ENCODE measurements at places on chromosomes 3 and 15. TPM values are rescaled to one million over a fixed set of nuclear protein-coding genes. Genes with fewer than 3 reads are reported as not detected.

The THAP10 gene
- total RNA-seq, result 7.5 TPM

The PPIP5K1 gene
- total RNA-seq, result 33.1 TPM

The CHRM5 gene
- not detected for total RNA-seq

The SPSB4 gene
- 35.1 TPM for total RNA-seq

The SMCO1 gene
- not detected for total RNA-seq

The SCN5A gene
- 1.2 TPM for total RNA-seq

The C3orf85 gene
- total RNA-seq, result not detected

The BFSP2 gene
- not detected for total RNA-seq

The RFTN1 gene
- total RNA-seq, result 1.9 TPM

The ATG3 gene
- total RNA-seq, result 47.4 TPM

The COX5A gene
- 246 TPM for total RNA-seq

The RUVBL1 gene
- total RNA-seq, result 93.1 TPM

The LYSMD2 gene
- total RNA-seq, result 2.4 TPM

The PP2D1 gene
- not detected for total RNA-seq

Data from neural crest cell (in vitro differentiated cells).